ENCODE measurements at places on chromosomes 13 and 19.
A peak's percentile ranks its signal among the peaks of the same experiment; 100 is the strongest.

DNA sequence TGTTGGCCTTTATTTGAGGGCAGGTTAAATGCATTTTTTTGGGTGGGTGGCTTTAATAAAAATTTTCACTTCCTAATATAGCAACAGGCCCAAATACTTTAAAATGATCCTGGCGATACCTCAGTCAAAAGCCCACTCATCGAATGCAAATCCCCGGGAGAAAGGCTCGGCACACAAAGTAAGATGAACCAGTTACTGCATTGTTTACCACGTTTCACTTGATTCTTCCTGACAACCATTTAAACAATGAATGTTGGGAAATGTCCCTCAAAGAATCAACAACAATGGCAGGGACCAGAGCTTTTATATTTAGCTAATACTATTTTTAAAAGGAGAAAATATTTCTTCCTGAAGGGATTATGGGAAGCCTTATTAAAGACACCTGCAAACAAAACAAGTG, 187.7 kb downstream of the ABCC4 start:
- no peak for DNase-seq

DNA sequence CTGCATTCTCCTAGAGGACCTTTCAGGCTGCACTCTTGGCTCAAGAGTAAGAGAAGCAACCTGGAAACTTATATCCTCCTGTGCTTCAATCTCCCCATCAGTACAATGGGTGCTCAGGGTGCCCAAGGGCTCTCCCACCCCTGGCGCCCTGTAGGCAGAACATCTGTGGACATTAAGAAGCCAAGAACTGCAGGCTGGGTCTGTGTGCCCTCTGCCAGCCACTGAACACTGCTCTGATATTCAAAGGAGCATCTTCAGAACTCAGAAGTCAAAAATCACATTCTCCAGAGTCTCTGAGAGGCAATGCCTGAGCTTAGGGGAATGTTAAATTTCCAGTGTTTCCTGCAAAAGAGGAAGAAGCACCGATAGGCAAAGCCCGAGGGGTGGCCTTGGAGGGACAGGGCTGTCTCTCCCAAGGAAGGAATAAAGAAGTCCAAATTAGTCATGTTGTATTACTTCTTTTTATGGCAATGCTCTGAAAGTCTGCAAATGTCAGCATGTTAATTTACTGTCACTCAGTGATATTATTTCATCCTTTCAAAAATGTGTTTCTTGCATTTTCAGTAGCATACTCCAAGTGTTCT, 88.1 kb downstream of the TSHZ3 start:
- peak; percentile 42 for DNase-seq

GRCh38 chr19:18490728-18491127, 31.1 kb downstream of the ELL start:
- DNase-seq = no peak

- no peak for DNase-seq
These were observed 466.4 kb downstream of the KLF12 start for GRCh38 chr13:73667756-73668155.

DNA sequence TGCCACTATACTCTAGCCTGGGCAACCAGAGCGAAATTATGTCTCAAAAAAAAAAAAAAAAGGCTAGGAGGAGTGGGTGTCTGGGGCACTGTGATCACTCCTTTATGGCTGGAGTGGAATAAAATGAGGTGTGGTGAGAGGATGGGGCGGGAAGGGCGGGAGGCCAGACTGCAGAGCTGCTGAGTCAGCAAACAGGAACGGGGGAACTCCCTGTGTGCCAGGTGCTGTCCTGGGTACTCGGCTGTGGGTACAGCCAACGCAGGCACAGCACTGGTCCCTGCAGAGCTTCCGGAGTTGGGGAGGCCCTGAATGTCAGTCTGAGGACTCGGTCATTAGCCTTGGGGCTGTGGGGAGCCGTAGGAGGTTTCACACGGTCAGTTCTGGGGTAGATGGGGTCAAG, 5.7 kb downstream of the PRPF31 start:
- DNase-seq = no peak

DNA sequence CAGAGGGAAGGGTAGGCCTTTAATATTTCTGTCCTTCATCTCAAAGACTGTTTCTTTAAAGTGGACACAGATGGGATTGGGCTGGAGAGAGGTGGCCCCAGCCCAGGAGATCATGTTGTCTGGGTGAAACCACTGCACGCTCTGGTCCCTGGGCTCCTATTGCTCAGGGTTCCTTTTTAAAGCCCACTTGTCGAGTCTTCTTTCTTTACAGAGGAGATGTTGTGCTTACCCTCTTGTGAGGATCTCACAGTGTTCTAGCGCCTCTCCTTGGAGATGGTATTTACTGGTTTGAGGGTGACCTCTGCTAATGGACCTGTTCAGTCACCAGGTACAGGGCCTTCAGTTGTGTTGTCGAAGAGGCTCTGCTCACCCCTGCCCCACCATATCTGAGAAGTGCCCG, 128.4 kb downstream of the TM9SF2 start:
- no peak for DNase-seq
